Mesendoderm (in vitro differentiated cells): ENCODE measurements at places on chromosomes 12 and 14.

GRCh38 chr14:55339770-55340169, 68.5 kb downstream of the FBXO34 start:
- no peak for DNase-seq

GRCh38 chr14:31096255-31096654, 70.1 kb upstream of the STRN3 start:
- DNase-seq: no peak

- DNase-seq: peak; percentile 32
Measured at GRCh38 chr14:65184032-65184764, 81.9 kb upstream of the MAX start.

GRCh38 chr14:99266181-99267178, 5.5 kb downstream of the BCL11B start:
- peak; percentile 81 for DNase-seq

DNA sequence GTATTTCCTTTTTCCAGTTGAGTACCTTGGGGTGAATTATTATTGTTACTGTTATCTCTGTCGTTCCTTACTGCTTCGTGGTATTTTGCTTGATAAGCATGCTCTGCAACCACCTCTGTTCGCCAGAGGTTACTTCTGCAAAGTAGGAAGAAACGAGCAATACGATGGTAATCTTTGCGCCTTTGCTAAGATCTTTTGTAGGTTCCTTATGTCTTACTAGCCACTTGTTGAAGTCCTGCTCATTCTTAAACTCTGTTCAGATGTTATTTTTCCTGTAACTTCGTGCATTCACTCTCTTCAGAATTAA, 729 bp upstream of the M6PR start:
- no peak for DNase-seq

DNA sequence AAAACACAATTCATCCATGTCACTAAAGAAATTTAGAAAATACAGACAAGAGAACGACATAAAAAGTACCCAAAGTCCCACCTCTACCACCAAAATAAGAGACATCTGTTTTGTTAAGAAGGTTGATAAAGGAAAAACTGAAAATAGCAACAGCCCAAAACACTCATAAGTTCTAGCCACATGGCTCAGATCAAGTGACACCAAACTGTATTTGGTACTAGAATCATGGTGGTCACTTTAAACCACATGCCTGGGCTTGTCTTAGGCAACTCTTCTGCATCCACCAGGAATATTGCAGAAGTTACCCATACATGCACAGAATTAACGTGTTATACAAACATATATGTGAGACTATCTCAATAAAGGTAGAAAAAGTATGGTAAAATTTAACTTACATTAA, 78.2 kb upstream of the GTF2A1 start:
- DNase-seq: no peak

GRCh38 chr12:62517887-62518286, 51.3 kb downstream of the MON2 start:
- no peak for DNase-seq

GRCh38 chr12:127660961-127661360, 606.0 kb upstream of the TMEM132C start:
- DNase-seq: no peak

GRCh38 chr12:31772685-31773222, 43.9 kb upstream of the AMN1 start:
- DNase-seq: peak; percentile 58

- DNase-seq: peak; percentile 75
Measured at GRCh38 chr12:24902511-24903328, 46.2 kb downstream of the BCAT1 start.

DNA sequence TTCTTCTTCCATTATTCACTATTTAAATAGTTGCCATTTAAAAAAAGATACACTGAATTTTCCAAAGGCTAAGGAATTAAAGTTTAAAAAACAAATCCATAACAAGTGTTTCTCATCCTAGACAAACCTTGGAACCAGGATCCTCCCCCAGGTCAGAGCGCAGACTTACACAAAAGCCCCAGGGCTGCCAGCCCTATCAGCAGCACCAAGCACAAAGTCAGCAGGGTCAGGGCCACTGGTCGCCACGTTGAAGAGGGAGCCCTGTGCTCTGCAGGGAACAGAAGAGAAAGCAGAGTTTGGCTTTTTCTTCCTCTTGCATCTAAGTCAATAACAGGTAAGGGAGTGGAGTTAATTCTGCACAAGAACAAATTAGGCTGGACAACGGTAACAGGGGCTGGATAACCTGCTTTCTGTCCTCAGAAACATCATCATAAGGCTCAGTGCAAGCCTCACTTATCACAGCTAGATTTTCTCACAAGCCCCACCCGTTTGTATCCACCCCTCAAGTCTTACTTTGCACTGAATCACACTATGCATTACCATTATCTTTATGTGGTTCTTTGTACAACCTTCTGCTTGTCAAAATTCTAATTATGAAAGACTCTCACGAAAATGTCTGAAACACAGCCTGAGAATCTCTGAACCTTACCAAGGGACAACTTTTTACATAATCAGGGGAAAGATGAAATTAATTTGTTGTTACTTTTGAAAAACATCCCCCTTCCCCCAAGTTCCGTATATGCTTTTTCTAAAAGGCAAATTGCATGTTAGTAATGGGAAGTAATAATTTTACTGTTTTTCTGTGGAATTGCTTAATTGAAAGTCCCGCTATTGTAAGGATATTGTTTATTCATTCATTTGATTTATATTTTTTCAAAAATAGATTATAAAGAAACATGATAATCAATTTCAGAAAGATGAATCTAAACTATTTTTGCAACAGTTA, 9.6 kb downstream of the CLEC1A start:
- peak; percentile 7 for DNase-seq

- peak; percentile 55 for DNase-seq
Measured at GRCh38 chr12:118377884-118378470, 1.6 kb downstream of the SUDS3 start.

- DNase-seq: peak; percentile 60
Measured at GRCh38 chr14:74038020-74038859, 19.1 kb downstream of the BBOF1 start.

- peak; percentile 61 for DNase-seq
Measured at GRCh38 chr12:77485961-77486854, 344.5 kb upstream of the NAV3 start.

DNA sequence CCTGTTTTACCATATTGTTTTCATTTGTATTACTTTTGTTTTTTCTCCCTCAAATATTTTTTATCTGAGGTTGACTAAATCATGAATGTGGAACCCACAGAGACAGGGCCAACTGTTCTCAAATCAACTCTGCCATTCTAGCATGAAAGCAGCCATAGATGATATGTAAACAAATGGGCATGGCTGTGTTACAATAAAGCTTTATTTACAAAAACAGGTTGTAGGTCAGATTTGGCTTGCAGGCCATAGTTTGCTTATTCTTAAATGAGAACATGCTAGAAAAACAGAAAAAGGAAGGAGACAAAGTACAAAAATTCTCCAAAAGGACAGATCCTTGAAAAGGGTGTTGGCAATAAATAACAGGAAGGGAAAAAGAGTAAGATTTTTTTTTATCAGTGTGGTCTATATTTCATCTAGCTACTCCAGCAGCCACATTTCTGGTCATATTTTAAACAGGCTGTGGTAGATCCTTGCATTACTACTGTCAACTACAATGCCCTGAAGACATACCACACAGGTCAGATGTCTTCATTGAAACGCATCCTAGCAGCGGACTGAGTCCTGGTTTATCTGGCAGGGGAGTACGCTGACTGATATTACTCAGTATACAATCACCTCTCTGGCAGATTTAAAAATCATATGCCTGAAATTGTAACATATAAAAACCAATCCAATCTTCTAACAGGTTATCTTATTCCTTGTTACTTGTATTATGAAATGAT, 42.9 kb downstream of the SPPL3 start:
- DNase-seq: no peak

DNA sequence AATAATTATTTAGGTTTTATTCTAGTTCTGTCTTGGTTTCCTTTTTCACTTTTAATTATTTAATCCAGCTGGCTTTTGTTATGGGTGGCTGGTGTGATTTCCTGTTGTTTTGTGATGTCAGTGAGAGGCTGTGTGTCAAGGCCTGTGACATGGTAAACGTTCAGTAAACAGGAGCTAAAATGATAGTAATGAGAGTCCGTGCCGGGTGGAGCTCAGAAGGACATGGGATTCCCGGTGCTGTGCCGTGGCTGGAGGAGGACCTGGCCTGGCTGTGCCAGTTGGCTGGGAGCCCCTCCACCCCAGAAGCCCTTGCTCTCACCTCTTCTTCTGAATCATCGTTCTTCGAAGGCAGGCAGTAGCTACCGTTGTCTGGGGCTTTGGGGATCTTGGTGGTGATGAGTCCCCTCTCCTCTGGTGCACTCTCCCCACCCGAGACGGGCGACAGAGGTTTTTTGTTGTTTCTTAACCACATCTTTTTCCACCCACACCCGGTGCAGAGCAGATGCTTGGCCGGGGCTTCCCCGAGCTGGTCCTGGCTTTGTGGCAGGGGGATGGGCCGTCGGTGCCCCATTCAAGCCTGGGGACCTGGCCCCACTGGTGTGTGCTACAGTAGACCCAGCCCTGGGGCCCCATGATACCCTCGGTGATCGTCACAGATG, 29.1 kb downstream of the SH2B3 start:
- no peak for DNase-seq

DNA sequence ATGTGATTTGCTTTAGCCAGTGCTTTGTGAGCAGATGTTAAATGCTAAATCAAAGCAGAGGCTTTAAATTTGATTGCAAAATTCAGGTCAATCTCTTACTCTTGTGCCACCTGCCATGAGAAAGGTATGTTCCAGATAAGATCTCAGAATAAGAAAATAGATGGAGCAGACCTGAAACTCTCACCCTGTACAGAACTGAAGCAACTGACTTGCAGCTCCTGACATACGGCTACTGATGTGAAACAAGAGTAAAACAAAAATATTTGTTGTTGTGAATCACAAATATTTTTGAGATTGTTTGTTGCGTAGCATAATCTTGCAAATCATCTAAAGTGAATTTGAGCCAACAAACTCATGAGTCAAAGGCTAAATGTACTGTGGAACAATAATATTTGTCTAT, 3.5 kb upstream of the OSBPL8 start:
- no peak for DNase-seq

DNA sequence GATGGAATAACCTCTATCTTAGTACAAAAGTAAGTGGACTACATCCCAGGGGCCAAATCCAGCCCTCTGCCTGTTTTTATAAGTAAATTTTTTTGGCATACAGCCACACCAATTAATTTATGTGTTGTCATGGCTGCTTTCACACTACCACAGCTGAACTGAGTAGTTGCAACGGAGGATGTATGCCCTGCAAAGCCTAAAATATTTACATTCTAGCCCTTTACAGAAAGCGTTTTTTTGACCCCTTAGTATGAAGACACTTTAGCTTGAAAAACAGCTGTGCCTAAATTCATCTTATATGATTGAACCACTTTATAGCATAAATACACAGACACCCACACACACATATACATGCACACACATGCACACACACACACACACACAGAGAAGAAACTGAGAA, 501.6 kb downstream of the EGLN3 start:
- no peak for DNase-seq
